CD4-positive, alpha-beta T cell (primary cell): ENCODE measurements at places on chromosomes 13 and 19.
A peak's percentile ranks its signal among the peaks of the same experiment; 100 is the strongest.

DNA sequence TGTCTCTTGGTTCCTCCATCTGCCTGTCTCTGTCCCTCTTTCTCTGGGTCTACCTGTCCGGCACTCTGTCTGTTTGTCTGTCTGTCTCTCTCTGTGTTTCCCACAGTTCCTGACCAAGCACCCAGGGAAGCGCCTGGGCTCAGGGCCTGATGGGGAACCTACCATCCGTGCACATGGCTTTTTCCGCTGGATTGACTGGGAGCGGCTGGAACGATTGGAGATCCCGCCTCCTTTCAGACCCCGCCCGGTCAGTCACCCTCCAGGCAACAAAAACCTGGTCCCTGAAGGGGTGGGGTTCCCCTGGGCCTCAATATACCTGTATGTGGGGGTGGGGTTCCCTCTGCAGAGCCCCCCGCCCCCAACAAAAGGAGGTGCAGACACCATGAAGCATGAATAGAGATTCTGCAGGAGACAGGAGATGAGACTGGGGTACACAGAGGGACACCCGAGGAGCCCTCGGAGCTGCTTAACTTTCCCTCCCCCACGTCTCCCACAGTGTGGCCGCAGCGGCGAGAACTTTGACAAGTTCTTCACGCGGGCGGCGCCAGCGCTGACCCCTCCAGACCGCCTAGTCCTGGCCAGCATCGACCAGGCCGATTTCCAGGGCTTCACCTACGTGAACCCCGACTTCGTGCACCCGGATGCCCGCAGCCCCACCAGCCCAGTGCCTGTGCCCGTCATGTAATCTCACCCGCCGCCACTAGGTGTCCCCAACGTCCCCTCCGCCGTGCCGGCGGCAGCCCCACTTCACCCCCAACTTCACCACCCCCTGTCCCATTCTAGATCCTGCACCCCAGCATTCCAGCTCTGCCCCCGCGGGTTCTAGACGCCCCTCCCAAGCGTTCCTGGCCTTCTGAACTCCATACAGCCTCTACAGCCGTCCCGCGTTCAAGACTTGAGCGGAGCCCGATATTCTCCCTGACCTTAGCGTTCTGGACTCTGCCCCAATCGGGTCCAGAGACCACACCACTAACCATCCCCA lies 2.6 kb upstream of the CACNG7 start:
- H3K36me3 ChIP-seq, result no peaks in the 10 kb centered on the region
- H3K27me3 ChIP-seq, result peaks cover 62% of the 10 kb centered on the region
- peak; percentile 66 for DNase-seq
- no peak overlapping the region for H3K4me3 ChIP-seq
- peaks cover 34% of the 10 kb centered on the region for H3K4me1 ChIP-seq

GRCh38 chr13:98549728-98550317 lies 27.1 kb downstream of the STK24 start:
- peaks cover 40% of the 10 kb centered on the region for H3K36me3 ChIP-seq
- no peak for DNase-seq
- no peak overlapping the region for H3K27ac ChIP-seq
- no peak overlapping the region for H3K4me3 ChIP-seq
- no peaks in the 10 kb centered on the region for H3K27me3 ChIP-seq

- no peaks in the 10 kb centered on the region for H3K36me3 ChIP-seq
- H3K27me3 ChIP-seq, result no peaks in the 10 kb centered on the region
- H3K4me1 ChIP-seq, result no peaks in the 10 kb centered on the region
- no peak overlapping the region for H3K27ac ChIP-seq
- DNase-seq, result no peak
These were observed 1677.1 kb downstream of the OLFM4 start for GRCh38 chr13:54705738-54706137.

GRCh38 chr13:34162544-34162933 lies 344.6 kb downstream of the RFC3 start:
- H3K4me3 ChIP-seq, result no peak overlapping the region
- no peak overlapping the region for H3K27ac ChIP-seq
- no peaks in the 10 kb centered on the region for H3K27me3 ChIP-seq

DNA sequence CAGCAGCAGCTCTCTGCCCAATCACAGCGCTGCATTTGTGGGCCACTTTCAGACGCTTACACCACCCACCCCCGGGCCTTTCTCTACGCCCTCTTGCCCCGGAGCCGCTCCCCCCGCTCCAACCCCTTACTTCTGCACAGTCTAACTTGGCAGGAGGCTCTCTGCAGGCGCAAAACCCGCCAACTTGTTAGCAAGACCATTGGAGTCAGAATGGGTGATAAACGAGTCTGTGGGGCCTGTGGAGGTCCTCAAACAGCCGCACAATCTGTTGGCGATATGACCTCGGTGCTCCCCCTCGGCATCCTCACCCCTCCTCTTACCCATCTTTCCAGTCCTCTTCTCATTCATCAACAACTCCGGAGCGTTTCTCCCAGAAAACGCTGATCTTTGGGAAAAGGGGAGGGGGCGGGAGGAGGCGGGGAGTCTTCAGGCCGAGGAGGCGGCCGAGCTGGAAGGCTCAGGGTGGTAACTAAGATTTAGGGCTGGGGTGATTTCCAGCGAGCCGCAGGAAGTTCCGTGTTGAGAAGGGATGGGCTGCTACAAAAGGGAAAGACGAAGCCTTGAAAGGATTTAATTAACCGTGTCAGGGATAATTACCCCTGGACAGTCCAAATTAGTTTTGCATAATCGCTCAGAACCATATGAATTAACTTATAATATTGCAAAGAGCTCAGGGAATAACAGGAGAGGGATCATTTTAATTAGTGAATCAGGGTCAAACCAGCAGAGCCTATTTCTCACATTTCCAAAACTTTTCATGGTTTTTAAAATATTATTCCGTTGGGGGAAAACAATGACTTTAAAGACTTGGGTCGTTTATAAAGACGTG lies 4.1 kb downstream of the SOX21 start:
- no peak for DNase-seq
- no peak overlapping the region for H3K27ac ChIP-seq
- no peak overlapping the region for H3K4me3 ChIP-seq
- H3K4me1 ChIP-seq, result peaks cover 34% of the 10 kb centered on the region
- H3K27me3 ChIP-seq, result peaks cover 89% of the 10 kb centered on the region

GRCh38 chr19:42345191-42345812 lies 19.9 kb downstream of the MEGF8 start:
- DNase-seq, result no peak
- no peaks in the 10 kb centered on the region for H3K4me1 ChIP-seq
- H3K4me3 ChIP-seq, result no peak overlapping the region

- no peak overlapping the region for H3K27ac ChIP-seq
- H3K4me3 ChIP-seq, result no peak overlapping the region
- no peaks in the 10 kb centered on the region for H3K27me3 ChIP-seq
- no peak for DNase-seq
These were observed 1295.1 kb upstream of the PCDH20 start for GRCh38 chr13:62710787-62711186.

GRCh38 chr13:46478651-46479050 lies 74.3 kb upstream of the LRCH1 start:
- no peak overlapping the region for H3K27ac ChIP-seq
- no peaks in the 10 kb centered on the region for H3K4me1 ChIP-seq
- no peak for DNase-seq
- no peaks in the 10 kb centered on the region for H3K36me3 ChIP-seq

- H3K4me3 ChIP-seq, result no peak overlapping the region
- H3K4me1 ChIP-seq, result peaks cover 51% of the 10 kb centered on the region
- peaks cover 5% of the 10 kb centered on the region for H3K36me3 ChIP-seq
- H3K27ac ChIP-seq, result no peak overlapping the region
- no peaks in the 10 kb centered on the region for H3K27me3 ChIP-seq
These were observed 1.9 kb downstream of the ADAT3 start for GRCh38 chr19:1906985-1907562.

- H3K36me3 ChIP-seq, result no peaks in the 10 kb centered on the region
- H3K27me3 ChIP-seq, result no peaks in the 10 kb centered on the region
- no peak overlapping the region for H3K27ac ChIP-seq
- no peak for DNase-seq
- H3K4me1 ChIP-seq, result no peaks in the 10 kb centered on the region
These were observed 35.3 kb downstream of the INSR start for GRCh38 chr19:7258840-7259395.

DNA sequence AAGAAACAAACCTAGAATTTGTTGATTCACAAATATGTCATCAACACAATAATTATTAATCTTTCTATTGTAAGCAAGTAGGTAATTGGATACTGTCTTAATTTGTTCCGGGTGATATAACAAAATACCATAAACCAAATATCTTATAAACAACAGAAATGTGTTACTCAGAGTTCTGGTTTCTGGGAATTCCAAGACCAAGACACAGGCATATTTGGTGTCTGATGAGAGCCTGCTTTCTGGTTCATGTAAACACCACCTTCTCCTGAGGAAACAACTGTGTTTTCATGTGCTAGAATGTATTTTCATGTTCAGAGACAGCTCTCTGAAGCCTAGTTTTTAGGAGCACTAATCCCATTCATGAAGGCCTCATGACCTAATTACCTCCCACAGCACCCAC lies 1819.5 kb downstream of the SLITRK5 start:
- no peaks in the 10 kb centered on the region for H3K36me3 ChIP-seq
- no peak overlapping the region for H3K4me3 ChIP-seq
- H3K4me1 ChIP-seq, result no peaks in the 10 kb centered on the region
- no peak overlapping the region for H3K27ac ChIP-seq

- no peak overlapping the region for H3K4me3 ChIP-seq
- no peak overlapping the region for H3K27ac ChIP-seq
- H3K4me1 ChIP-seq, result no peaks in the 10 kb centered on the region
- no peak for DNase-seq
- no peaks in the 10 kb centered on the region for H3K36me3 ChIP-seq
These were observed 757.6 kb downstream of the LIG4 start for GRCh38 chr13:107457686-107458085.

DNA sequence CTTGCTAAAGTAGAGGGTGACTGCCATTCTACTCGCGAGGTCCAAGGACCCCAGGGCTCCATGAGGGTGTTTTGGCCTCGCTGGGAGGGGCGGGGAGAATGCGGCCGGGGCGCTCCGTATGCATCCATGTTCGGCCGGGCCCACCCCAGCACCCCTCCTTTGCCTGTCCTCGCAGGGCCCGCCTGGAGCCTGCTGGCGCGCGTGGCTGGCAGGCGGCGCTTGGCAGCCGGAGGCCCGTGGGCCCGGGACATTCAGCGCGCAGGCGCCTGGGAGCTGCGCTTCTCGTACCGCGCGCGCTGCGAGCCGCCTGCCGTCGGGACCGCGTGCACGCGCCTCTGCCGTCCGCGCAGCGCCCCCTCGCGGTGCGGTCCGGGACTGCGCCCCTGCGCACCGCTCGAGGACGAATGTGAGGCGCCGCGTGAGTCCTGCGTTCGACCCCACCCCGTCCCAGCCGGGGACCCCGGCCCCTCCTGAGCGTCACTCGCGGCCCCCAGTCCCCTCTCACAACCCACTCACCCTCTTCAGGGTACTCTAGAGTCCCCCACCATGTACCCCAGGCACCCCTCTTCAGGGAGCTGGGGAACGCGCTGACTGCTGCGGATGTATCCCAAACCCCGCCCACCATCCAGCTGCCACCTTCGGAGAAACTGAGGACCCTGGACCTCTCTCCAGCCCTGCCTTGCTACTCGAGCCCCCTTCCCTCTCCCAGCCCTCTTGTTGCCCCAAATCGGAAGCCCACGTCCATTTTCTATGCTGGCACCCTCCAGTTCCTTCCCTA lies 4.1 kb downstream of the DLL3 start:
- peak; percentile 66 for DNase-seq
- H3K27ac ChIP-seq, result no peak overlapping the region
- no peaks in the 10 kb centered on the region for H3K36me3 ChIP-seq
- H3K4me3 ChIP-seq, result no peak overlapping the region
- H3K27me3 ChIP-seq, result peaks cover 77% of the 10 kb centered on the region

DNA sequence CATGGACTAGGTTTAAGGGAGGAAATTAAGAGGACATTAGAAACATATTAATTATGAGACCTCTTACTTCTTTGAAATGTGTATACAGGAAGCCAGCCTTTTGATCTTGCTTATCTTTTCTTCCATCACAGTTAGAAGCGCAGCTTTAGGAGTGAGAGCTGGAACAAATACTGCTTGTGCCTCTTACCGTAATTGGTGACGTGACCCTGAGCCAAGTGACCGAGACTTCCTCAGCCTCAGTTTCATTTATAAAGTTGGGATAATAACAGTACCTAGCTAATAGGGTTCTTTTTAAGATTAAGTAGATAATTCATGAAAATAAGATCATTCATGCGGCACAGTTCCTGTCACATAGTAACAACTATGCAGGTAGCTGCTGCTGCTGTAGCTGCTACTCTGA lies 18.5 kb downstream of the FREM2 start:
- no peaks in the 10 kb centered on the region for H3K4me1 ChIP-seq
- no peak overlapping the region for H3K4me3 ChIP-seq
- no peak overlapping the region for H3K27ac ChIP-seq

- no peak overlapping the region for H3K27ac ChIP-seq
- no peaks in the 10 kb centered on the region for H3K4me1 ChIP-seq
- no peaks in the 10 kb centered on the region for H3K36me3 ChIP-seq
- no peaks in the 10 kb centered on the region for H3K27me3 ChIP-seq
These were observed 7.6 kb upstream of the NAXD start for GRCh38 chr13:110607675-110608224.

DNA sequence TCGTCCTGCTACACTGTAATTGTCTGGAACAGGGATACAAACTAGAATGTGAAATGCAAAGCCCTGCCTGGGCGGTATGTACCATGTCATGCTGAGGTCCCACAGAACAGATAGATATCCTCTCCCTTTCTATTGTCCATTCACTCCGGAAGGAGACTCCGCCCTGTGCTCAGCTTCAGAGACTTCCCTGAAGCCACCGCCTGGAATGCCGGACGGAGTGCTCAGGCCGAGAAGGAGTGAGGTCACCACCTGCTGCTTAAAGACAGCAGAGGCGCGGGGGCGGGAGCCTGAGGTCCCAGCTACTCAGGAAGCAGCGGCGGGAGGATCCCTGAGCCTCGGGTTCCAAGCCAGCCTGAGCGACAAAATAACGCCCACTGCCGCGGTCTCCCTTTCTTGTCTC lies 890 bp upstream of the ZNF611 start:
- H3K27me3 ChIP-seq, result no peaks in the 10 kb centered on the region
- no peak overlapping the region for H3K4me3 ChIP-seq
- no peak for DNase-seq
- H3K27ac ChIP-seq, result no peak overlapping the region

GRCh38 chr19:31312009-31312676 lies 37.1 kb downstream of the TSHZ3 start:
- H3K27me3 ChIP-seq, result no peaks in the 10 kb centered on the region
- no peaks in the 10 kb centered on the region for H3K4me1 ChIP-seq
- H3K4me3 ChIP-seq, result no peak overlapping the region
- no peak overlapping the region for H3K27ac ChIP-seq
- no peaks in the 10 kb centered on the region for H3K36me3 ChIP-seq

GRCh38 chr13:98827449-98827848 lies 75.0 kb upstream of the SLC15A1 start:
- H3K27me3 ChIP-seq, result no peaks in the 10 kb centered on the region
- no peak overlapping the region for H3K27ac ChIP-seq
- DNase-seq, result no peak

DNA sequence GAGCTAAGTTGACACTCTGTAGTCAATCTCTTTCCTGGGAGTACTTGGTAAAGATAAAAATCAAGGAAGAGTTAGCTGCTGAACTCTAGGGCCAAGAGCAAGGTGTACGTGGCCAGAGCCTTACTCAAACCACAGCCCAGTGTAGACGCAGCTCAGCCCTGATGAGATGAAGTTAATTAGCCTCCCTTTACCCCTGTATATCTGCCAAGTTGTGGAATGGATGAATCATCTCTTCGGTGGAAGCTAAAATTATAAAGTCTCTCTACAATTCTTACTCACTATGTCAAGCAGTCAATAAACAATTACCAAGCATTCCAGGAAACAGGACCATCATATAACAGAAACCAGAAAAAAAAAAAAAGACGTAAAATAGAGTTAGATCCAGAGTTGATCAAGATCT lies 146.9 kb upstream of the UFM1 start:
- no peak overlapping the region for H3K27ac ChIP-seq
- H3K27me3 ChIP-seq, result no peaks in the 10 kb centered on the region
- no peak for DNase-seq
- H3K4me1 ChIP-seq, result no peaks in the 10 kb centered on the region
